Progenitor cell of endocrine pancreas (in vitro differentiated cells): ENCODE measurements at places on chromosomes 12 and 14.

DNA sequence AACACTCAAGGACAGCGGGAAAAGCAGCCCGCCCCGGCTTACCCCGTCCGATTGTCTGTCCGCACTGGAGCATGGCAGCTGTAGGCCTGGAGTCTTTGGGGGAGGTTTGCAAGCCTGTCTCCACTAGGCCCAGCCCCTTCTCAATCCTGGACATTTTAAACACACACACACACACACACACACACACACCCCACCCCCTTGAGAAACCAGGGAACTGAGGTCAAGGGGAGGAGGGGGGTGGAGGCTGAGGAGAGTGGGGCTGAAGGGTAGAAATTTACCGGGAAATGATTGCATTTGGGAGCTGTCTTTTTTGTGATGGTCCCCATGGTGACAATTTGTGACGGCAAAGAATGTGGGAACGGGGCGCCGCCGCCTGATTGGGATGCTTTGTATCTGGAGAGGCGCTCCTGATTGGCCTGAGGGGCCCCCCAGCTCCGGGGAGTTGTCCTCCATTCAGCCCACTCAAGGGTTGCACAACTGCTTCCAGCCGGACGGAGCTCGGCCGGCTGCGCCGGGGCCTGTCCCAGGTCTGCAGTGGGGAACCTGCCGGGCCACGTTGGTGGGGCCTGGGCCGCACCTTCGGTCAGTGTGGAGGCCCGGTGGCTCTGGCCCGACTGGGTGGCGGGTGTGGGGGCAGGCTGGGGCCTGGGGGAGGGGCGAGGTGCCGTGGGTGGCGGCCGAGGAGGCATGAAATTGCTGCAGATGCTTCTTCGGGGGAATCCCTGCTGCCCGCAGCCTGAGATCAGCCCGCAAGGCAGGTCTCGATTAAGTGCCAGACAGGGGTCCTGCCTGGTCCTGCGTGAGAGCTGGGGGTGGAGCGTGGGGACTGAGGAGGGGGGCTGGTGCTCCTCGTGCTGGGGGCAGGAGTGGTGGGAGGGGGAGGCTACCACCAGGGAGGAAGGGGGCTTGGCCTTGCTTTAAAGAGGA lies at the start of gene FAM181A:
TSS of gene FAM181A (plus strand) at position 472 of the 927 bp plus-strand sequence. CDS start 942 bp downstream, outside the sequence.
- DNase-seq, result no peak

DNA sequence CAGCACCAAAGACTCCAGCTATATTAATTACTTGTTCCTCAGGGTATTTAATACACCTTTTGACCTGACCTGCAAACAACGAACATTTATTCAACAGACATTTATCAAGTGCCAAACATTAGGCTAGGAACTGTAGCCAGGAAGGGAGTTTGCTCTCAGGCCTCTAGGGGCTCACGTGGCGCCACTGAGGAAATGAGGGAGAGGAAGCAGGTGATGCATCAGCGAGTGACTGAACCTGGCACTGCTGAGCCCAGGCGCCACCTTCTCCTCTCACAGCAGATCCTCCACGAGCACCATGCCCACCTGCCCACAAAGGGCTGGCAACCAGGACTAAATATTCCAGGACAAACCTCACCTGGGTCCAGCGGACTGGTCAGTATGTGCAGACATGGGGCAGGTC lies 50.2 kb downstream of the SETD3 start:
- no peak for DNase-seq

DNA sequence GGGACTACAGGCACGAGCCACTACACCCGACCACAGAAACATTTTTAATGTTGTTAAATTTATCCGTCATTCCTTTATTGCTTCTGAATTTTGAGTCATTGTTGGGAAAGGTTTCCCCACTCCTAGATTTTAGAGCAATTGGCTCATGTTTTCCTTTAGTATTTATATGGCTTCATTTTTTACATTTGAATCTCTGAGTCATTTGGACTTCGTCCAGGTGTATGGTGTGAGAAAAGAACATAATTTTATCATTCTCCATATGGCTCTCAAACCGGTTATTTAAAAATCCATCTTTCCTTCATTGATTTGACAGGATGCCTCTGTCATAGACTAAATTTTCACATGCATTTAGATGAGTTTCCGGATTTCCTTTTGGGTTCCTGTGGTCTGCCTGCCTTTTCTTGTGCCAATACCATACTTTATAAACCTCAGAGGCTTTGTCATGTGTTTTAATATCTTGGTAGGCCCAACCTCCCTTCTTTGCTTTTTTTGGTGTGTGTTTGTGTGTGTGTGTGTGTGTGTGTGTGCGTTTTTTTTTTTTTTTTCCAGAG lies 30.9 kb downstream of the LRTM2 start:
- no peak for DNase-seq

DNA sequence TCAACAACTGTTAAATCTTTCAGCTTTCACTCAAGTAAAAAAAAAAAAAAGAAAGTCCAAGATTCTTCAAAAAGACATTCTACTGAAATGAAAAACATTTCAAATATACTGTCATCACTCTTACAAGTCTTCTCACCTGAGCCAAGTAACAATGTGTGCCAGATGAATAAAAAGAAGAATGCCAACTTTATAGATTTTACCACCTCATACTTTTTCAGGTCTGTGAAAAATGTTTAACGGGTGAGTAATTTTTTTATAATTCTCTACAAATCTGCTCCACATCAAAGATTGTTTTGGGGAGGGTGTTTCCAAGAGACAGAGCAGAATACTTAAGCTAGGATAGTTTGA lies 181.0 kb upstream of the BMP4 start:
- DNase-seq, result no peak

DNA sequence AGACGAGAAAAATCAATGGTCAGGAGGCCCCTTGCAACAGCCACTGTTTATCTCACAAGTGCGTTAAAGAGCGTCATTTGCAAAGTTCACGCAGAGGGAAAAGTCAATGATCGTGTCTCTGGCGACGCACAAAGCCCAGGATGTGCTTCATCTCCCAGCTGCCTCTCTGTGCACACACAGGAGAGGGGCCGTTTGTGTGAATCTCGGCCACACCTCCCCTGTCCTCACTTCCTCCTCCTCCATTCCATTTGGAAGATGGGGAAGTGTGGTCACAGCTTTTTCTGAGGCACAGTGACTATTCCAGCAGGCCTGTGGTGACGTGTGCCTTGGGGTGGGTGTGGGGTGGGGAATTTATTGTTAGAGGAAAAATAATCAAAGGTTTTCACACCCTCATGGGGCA lies 90.4 kb downstream of the RBM19 start:
- no peak for DNase-seq

- DNase-seq, result no peak
Measured at GRCh38 chr12:121767525-121768016, 25.9 kb downstream of the RHOF start.

- DNase-seq, result no peak
Measured at GRCh38 chr14:71472356-71473340, 459.6 kb upstream of the RGS6 start.

GRCh38 chr12:38162013-38162412 lies 154.6 kb upstream of the ALG10B start:
- DNase-seq, result no peak

GRCh38 chr14:105492031-105492970 lies 1.3 kb downstream of the TEDC1 start:
- DNase-seq, result no peak

- DNase-seq, result no peak
Measured at GRCh38 chr12:92442782-92443181, 260.0 kb upstream of the PLEKHG7 start.

GRCh38 chr14:62244221-62244620 lies 482.0 kb downstream of the SNAPC1 start:
- DNase-seq, result no peak

DNA sequence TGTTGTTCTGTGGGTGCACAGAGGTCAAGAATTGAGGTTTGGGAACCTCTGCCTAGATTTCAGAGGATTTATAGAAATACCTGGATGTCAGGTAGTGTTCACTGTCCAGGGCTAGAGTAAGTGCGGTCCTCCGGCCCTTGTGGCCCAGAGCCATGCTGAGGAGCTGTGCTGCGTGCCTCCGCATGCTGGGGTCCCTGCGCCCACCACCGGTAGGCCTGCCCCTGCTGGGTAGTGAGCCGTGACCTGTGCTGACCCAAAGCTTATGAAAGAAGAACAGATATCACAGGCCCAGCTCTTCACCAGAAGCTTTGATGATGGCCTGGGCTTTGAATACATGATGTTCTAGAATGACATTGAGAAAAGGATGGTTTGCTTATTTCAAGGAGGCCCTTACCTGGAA lies 37.8 kb upstream of the CMAS start:
- no peak for DNase-seq

- no peak for DNase-seq
Measured at GRCh38 chr14:85620947-85621346, 91.0 kb downstream of the FLRT2 start.

- DNase-seq, result no peak
Measured at GRCh38 chr12:1702713-1703112, 11.8 kb downstream of the ADIPOR2 start.

GRCh38 chr14:65877624-65878023 lies 465.1 kb downstream of the FUT8 start:
- DNase-seq, result no peak

DNA sequence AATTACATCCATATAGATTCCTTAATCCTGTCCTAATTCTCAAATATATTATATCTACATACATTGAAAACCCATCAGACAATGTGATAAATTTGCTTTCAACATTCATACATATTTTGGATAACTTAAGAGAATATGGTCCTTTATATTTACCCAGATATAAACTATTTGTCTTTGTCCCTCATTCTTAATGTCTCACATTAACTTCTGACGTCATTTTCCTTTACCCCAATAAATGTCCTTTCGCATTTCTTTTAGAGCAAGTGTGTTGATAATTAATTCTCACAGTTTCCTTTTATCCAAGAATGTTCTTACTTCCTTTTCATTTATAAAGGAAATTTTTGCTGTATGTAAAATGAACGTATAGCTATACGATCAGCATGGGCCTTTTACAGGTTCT lies 12.6 kb upstream of the PTPRR start:
- DNase-seq, result no peak

GRCh38 chr14:96095581-96096476 lies 56.7 kb downstream of the C14orf132 start:
- DNase-seq, result no peak

DNA sequence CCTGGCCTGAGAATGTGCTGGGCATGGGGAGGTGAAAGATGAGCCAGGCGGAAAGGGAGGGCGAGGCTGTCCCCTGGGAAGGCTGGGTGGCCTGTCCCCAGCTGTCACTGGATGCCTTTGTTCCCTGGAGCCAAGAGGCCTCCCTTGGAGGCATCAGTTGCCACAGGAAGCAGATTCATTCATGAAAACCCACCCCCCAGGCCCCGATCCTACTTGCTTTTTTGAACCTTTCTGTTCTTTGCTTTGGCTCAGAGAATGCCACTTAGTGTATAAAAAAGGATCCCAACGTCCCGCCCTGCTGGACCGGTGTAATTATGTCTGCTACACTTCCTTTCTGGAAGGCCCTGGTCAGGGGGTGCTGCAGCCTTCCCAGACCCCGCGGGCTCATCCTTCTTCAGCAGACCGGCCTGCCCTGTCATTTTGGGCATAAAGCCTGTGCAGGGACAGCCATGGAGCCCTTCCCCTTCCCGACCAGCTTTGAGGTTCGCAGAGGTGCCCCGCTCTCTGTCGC lies 220.2 kb downstream of the SLC41A2 start:
- DNase-seq, result no peak

DNA sequence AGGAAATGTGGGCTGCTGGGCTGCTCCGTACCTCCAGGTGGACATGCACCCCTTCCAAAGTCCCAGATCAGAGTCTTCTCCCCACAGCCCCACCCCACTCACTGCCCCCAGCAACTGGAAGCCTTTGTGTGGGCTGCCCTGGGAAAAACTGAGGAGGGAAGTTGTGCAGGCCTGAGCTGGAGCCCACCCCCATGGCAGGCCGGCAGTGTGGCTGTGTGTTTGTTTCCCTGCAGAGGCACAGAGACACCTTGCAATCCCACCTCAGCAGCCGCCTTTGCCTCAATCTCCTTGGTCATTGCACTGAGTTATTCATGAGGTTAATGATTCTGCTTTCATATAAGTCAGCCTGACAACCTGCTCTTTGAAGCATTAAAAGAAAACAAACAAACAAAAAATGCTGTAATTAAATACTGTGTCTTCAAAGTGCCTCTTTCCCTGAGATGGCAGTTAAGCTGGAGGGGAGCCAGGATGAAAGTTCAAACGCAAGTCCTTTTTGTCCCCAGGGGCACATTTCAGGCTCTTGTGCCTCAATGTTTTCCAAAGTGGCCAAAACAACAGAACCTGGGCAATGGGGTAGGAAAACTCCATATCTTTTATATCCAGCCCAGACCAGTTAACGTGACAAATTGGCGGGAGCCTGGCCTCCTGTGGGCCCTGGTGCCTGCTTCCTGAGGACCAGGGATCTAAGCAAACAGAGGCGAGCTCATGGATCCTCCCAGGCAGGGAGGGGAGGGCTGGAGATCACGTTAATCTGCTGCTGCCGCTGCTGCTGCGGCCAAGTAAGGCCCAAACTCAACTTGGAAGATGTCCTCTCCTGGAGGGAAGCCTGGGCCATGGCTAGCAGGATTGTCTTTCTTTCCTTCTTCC lies 51.9 kb upstream of the TSPAN11 start:
- no peak for DNase-seq

DNA sequence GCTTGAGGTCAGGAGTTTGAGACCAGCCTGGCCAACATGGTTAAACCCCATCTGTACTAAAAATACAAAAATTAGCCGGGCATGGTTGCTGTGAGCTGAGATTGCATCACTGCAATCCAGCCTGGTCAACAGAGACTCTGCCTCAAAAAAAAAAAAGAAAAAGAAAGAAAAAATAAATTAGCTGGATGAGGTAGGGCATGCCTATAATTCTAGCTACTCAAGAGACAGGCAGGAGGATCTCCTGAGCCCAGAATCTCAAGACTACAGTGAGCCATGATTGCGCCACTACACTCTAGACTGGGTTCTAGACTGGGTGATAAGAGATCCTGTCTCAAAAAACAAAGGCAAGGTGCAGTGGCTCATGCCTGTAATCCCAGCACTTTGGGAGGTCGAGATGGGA lies 16.9 kb downstream of the PPP4R3A start:
- no peak for DNase-seq

DNA sequence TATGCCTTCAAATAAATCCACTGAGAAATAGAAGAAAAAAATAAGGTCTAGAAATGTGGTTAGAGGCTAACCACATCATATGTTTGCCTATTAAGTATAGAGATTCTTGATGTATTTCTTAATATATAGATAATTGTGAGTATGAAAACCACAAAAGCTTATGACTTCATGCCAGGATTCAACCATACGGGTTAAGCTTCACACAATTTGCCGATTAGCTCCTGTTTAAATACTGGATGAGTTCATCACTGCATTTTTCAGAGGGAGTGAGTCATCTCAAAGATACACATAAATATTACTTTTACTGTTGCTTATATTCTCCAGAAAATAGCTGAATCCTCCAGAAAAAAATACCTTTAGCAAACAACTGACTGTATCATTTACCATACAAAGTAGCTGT lies 79.6 kb downstream of the RPL10L start:
- DNase-seq, result no peak

DNA sequence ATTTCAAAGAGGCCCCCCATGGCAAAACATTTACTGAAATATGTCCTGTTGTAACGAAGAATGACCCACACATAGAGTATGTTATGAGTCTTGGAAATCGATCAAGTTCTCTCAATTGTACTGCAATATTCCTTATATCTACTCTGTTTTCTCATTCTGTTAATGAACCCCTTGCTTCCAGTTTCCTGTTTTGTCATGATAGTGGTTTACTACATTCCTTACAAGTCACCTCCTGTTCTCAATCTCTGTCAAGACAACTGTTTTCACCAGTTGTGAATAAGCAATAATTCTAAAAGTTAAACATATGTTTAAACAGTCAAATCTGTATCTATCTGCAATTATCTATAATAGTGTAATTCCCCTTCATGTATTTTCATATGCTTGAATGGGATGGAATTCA lies 16.4 kb upstream of the ARID2 start:
- DNase-seq, result no peak
